ENCODE measurements at places on chromosomes 3 and 15. TPM values are rescaled to one million over a fixed set of nuclear protein-coding genes. Genes with fewer than 3 reads are reported as not detected.

GRCh38 chr3:51539291-51539941 lies 897 bp downstream of the RAD54L2 start:
- peaks cover 1% of the 10 kb centered on the region for H3K36me3 ChIP-seq
- H3K4me3 ChIP-seq: peak overlapping the region; percentile 74
- no peaks in the 10 kb centered on the region for H3K27me3 ChIP-seq
- peak overlapping the region; percentile 81 for H3K27ac ChIP-seq

The BCL6 gene
- 13.7 TPM for total RNA-seq

DNA sequence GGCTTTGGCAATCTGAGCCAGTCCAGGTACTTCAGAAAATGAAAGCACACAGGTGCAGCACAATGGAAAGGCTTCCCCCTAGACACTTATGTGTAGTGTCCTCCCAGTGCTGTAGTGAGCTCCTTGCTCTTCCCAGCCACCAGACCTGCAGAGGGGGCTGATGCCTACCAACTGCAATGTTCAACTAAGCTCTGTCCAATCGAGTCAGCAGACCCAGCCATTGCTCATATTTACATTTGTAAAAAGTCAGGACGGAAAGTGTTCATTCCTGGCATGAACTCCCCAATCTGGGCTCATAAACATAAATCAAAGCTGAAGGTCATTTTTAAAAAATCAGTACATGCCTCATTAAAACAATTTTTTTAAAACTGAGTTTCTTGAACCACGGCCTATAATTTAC lies 73.0 kb downstream of the FOXP1 start:
- no peak overlapping the region for H3K4me3 ChIP-seq
- H3K27me3 ChIP-seq: no peaks in the 10 kb centered on the region
- peaks cover 2% of the 10 kb centered on the region for H3K36me3 ChIP-seq

GRCh38 chr3:35393901-35394799 lies 245.2 kb upstream of the ARPP21 start:
- H3K36me3 ChIP-seq: no peaks in the 10 kb centered on the region
- H3K27me3 ChIP-seq: peaks cover 1% of the 10 kb centered on the region
- no peaks in the 10 kb centered on the region for H3K4me1 ChIP-seq
- DNase-seq: no peak

- H3K36me3 ChIP-seq: no peaks in the 10 kb centered on the region
- H3K4me1 ChIP-seq: no peaks in the 10 kb centered on the region
- no peak overlapping the region for H3K4me3 ChIP-seq
- no peak overlapping the region for H3K27ac ChIP-seq
Measured at GRCh38 chr3:124510290-124510689, 220.0 kb upstream of the UMPS start.

GRCh38 chr15:50563756-50564155 lies 17.3 kb upstream of the USP50 start:
- H3K4me1 ChIP-seq: peaks cover 18% of the 10 kb centered on the region
- no peak overlapping the region for H3K4me3 ChIP-seq
- H3K27me3 ChIP-seq: no peaks in the 10 kb centered on the region
- peaks cover 33% of the 10 kb centered on the region for H3K36me3 ChIP-seq
- DNase-seq: no peak
- peak overlapping the region; percentile 83 for H3K27ac ChIP-seq

All from activated CD8-positive, alpha-beta T cell treated with anti-CD3 and anti-CD28 coated beads for 36 hours (primary cell).